ENCODE measurements at places on chromosomes 3 and 15.
A peak's percentile ranks its signal among the peaks of the same experiment; 100 is the strongest.

- DNase-seq, result no peak
These were observed 198.3 kb downstream of the ADAMTS9 start for GRCh38 chr3:64489361-64490044.

- no peak for DNase-seq
These were observed 8.3 kb downstream of the SEMA3G start for GRCh38 chr3:52436500-52437149.

- DNase-seq, result no peak
These were observed 26.8 kb downstream of the ACAN start for GRCh38 chr15:88830016-88830415.

DNA sequence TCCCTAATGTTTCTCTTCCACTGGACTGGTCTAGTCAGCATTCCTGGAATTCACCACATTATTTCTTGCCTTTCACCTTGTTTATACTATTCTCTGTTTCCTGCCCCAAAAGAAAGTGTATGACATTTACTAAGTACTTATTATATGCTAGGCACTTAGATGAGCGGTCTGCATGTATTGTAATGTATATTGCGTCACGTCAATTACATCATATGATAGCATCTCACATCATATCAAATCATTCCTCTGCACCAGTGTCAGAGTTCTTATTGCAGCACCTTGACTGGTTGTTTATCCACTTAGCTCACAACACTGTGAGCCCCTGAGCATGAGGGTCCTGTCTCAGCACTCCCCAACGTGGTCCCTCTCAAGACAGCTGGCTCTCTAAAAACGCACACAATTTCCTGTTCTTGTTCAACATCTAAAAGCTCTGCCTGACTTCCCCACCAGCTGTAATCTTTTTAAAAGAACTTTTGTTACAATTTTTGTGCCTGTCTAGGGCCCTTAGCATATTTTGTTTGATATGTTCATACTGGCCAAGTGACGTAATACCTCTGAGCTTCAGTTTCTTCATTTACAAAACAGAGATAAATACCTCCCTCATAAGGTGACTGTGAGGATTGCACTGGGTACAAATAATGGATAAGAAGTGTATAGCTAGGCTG lies 58.8 kb downstream of the ARHGAP31 start:
- peak; percentile 15 for DNase-seq

GRCh38 chr3:184380627-184381260 lies 890 bp downstream of the CHRD start:
- no peak for DNase-seq

DNA sequence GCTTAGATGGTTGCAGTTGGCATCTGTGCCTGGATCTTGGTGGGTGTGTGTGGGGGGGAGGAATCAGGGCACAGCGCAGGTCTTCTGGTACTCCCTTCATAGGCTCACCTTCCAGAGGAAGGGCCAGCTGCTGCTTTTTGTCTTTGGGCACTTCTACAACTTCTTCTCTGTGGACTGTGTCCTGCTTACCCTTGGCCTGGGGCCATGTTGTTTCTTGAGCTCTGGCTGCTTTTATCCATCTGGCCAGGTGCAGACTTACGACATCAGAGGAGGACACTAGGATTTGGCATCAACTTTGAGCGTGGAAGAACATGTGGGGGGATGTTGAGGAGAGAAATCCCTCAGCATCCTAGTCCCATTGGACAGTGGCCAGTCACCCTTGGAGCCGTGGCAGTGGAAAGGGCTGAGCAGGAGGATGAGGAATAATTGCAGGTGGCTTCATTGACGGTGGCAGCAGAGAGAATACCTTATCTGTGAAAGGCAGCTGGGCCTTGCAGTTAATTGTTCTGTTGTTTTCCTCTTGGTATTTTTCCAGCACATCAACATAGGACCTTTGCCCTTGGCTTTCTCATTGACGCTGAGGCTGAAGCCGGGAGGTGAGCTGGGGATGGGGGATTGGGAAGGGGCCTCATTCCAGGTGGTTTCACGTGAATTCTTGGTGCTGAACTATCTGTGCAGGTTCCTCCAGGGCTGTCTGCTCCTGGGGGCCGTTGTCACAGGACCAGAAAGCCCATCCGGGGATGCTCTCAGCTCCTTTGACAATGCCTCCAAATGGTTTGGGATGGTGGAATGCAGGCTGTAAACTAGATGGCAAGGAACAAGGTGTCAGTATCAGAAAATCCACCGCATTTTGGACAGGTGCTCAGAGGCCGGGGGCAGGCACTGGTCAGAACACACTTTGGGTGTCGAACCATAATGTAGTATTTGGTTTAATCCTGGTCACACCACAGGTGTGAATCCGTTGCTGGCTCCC lies 9.7 kb downstream of the EPHB1 start:
- no peak for DNase-seq

GRCh38 chr3:100103558-100104441 lies 10.5 kb downstream of the FILIP1L start:
- no peak for DNase-seq

DNA sequence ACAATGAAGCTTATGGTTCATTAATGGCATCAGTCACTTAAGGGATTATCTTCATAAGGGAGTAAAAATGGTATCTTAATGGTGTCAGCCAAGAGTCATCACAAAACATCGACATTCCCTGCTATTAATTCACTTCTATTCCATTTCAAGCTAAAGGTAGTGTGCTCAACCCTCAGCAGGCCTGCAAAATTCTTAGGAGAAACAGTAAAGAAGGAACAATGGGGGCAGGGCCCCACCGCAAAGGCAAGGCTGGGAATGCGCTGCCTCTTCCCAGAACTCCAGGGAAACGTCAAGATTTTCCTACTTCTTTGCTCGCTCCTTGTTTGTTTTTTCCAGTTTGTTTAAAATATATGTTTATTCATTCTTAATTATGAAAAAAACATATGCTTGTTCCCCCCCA lies 187.3 kb upstream of the TSC22D2 start:
- DNase-seq, result no peak

GRCh38 chr3:129732200-129732876 lies 125.9 kb upstream of the PLXND1 start:
- no peak for DNase-seq

DNA sequence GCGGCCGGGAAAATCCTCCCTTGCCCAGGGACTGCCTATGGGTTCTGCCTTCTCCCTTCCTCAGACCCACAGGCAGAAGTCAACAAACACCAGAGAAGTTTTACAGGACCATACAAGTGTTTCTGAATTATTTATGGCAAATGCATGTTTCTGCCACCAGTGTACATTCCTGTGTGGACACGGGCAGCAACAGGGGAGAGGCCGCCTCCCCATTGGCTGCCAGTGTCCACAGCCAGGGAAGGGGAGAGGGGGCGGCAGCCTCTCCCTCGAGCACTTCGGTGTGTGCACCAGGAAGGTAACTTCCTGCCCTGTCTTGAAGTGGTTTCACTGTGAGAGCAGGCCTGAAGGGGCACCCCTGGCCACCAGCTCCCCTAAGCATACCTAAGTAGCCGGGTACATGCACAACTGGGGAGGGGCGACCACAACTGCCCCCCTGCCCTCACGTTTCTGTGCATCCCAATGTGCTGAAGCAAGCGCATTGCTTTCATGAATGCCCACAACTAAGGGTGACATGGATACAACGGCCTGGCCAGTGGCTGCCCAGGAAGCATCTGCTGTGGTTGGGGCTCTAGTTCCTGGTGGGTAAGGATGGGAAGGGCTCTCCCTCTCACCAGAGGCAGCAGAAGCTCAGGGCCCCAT lies 14.8 kb upstream of the SHISA5 start:
- DNase-seq, result no peak

- DNase-seq, result peak; percentile 5
These were observed 249.9 kb downstream of the ROBO1 start for GRCh38 chr3:79517766-79518413.

GRCh38 chr15:58590926-58591325 lies 158.6 kb downstream of the ADAM10 start:
- no peak for DNase-seq
